ENCODE measurements at places on chromosomes 5 and 9. TPM values are rescaled to one million over a fixed set of nuclear protein-coding genes. Genes with fewer than 3 reads are reported as not detected.

MARCHF6 gene
- total RNA-seq, result 91.0 TPM

F2RL1 gene
- total RNA-seq, result 57.2 TPM

ASPN gene
- total RNA-seq, result 0.17 TPM

OTP gene
- not detected for total RNA-seq

EQTN gene
- not detected for total RNA-seq

CDC20B gene
- total RNA-seq, result not detected

FGD3 gene
- 0.67 TPM for total RNA-seq

FBXO10 gene
- total RNA-seq, result 11.8 TPM

FSD1L gene
- total RNA-seq, result 8.9 TPM

Data from mammary epithelial cell (primary cell).